ENCODE measurements at places on chromosomes 16 and 17.

GRCh38 chr16:15856901-15857698 lies at the start of gene MYH11:
TSS of gene MYH11 (minus strand) at chr16:15857028. CDS start at chr16:15838252, 18,776 bp downstream.
- DNase-seq: peak; percentile 47

DNA sequence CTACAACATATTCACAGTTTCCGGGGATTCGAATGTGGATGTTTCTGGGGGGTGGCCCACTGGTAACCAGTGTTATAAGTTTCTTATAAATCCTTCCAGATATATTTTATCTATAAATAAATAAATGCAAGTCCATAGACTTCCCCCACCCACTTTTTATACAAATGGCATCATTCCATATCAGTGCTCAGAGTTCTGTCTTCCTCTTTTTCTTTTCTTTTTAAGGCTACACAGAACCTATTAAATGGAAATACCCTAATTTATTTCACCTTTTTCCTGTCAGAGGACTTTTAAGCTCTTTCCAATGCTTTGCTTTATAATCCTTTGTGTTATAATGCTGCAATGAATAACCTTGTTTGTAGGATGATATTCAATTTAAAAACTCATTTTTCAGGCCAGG lies 3.8 kb downstream of the LGALS9 start:
- DNase-seq: no peak

DNA sequence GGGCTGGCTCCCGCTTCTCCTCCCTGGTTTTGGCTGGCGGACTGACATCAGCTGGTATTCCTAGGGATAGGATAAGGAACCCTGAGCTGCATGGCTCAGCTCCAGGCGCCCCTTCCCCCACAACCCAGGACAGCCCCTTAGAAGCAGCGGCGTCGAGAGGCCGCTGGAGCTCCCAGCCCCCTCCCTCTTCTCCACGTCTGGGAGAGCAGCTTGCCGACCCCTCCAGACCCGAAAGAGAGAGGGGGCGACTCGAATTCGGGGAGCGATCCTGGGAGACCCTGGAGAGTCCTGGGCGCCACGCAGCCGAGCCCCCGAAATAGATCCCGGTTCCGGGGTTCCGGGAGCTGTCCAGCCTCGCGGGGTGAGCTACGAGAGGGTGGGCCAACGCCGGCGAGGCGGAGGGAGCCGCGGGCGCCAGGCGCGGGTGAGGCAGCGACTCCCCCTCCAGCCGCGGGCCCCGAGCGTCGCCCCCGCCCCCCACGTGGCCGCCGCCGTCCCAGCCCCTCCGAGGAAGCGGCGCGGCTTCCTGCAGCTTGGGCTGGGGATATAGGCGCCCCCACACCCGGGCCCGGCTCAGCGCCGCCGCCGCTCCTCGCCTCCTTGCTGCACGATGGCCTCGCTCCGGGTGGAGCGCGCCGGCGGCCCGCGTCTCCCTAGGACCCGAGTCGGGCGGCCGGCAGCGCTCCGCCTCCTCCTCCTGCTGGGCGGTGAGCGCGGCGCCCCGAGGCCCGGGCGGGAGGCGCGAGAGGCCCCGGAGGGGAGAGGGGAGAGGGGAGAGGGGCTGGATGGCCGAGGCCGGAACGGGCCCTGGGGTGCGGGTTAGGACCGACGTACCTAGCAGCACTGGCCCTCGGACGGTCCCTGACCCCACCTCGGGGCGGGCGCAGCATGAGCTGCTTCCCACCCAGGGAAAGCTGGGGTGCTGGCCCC lies at the start of gene RAMP2:
TSS of gene RAMP2 (plus strand) at position 576 of the 930 bp plus-strand sequence. CDS start at position 611, 35 bp downstream.
- DNase-seq: peak; percentile 70

DNA sequence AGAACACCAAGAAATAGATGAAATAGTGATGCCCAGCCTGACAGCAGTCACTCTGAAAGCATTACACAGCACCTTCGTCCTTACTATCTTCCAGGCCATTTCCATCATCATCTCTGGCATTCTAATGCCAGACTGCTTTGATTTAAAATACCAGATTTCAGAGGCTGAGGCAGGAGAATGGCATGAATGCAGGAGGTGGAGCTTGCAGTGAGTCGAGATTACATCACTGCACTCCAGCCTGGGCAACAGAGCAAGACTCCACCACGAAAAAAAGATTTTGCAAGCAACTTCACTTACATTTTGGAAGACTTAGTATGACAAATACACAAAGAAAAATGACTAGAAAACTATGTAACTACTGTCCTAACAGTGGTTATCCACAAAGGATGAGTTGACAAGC lies 244.0 kb downstream of the CPPED1 start:
- no peak for DNase-seq

- DNase-seq: no peak
Observed at GRCh38 chr16:17224879-17225281, 245.9 kb downstream of the XYLT1 start.

DNA sequence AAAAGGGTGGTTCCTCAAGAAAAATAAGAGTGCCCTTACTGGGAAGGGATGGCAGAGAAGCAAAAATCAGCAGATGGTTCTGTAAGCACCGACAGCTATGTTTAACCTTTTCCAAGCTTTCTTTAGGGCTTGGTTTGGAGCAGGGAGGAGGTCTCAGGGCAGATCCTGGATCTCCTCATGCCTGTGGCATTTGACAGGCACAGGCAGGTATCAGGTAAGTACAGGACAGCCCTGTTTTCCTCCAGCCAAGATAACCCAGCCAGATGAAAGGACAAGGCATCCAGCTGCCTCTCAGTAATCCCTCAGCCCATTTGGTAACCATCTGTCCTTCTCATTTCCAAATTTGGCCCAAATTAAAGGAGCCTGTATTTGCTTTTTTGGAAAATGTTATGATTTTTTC lies 141.5 kb downstream of the TOX3 start:
- DNase-seq: no peak

GRCh38 chr16:22694887-22695382 lies 119.0 kb upstream of the HS3ST2 start:
- DNase-seq: no peak

GRCh38 chr17:71438631-71439146 lies 682.1 kb upstream of the SOX9 start:
- DNase-seq: no peak

DNA sequence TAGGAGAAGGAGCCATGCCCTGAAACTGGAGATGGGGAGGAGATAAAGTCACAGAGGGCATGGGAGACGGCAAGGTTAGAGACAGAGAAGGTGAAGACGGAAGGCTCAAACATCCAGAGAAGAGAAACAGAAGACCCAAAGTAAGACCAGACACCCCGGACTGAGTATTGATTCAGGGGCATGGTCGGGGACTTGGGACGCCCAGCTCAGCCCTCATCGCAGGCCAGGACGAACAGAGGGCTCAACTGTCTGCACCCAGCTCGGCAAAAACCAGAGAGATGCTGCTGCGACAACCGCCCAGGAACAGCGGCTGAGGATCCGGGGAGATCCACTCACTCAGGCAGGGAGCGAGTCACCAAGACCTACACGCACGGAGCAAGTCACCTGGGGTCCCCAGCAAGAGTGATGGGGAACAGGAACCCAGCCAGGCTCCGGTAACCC lies 999 bp downstream of the XYLT1 start:
- peak; percentile 16 for DNase-seq

GRCh38 chr17:58913971-58914769 lies 158.5 kb downstream of the PPM1E start:
- DNase-seq: no peak

DNA sequence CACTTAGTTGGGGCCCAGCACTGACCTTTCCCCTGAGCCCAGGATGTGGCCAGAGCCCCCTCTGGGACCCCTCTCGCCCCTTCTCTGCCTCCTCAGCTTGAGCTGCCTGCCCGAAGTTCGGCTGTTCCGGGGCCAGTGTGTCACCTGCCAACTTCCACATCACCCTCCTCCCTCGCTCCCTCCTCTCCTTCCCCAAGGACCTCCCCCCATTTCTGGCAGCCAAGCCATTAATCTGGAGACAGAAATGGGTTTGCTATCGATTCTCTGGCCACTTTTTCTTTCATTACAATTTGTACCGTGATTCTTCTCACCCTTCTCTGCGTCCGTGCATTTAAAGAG lies 8.8 kb upstream of the ADAM11 start:
- no peak for DNase-seq

- peak; percentile 91 for DNase-seq
Observed at GRCh38 chr17:39197380-39198185, at the start of gene CACNB1. TSS of gene CACNB1 (minus strand) at chr17:39197669. CDS start at chr17:39197495, 174 bp downstream.

DNA sequence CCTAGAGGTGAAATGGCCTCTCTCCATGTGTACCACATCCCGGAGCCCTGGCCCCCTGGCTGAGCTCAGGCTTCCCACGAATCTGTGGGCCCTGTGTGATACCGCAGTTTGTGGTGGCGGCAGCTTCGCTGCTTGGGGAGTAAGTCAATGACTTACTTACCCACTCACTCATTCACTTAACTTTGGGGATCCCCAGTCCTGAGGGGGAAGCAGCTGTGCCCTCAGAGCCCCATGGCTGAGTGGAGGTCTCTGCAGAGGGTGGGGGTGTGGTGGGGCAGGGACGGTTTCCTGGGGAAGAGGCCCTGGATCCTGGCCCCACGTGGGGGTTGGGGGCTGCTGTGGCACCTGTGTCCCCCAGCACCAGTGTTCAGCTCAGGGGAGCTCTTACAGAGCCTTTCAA lies 13.2 kb downstream of the KCNJ12 start:
- DNase-seq: no peak

- no peak for DNase-seq
Observed at GRCh38 chr16:50763211-50763610, 21.3 kb downstream of the CYLD start.

DNA sequence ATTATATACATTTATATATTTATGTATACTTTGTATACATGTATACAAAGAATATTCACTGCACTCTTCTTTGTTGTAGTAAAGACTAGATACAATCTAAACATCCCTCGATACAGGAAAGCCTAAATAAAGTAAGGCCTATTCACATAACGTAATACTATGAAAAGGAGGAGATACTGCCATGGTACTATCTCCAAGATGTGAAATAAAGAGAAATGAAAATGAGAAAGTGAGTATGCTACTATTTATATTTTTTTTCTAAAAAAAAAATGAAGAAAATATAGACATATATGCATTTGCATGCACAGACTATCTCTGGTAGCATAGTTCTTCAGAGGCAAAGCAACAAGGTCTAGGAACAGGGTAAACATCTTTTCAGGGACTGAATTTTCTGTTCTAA lies 19.4 kb downstream of the CFDP1 start:
- DNase-seq: no peak

Measured in nephron progenitor cell (in vitro differentiated cells).